ENCODE measurements at places on chromosomes 1 and 21.
A peak's percentile ranks its signal among the peaks of the same experiment; 100 is the strongest.

DNA sequence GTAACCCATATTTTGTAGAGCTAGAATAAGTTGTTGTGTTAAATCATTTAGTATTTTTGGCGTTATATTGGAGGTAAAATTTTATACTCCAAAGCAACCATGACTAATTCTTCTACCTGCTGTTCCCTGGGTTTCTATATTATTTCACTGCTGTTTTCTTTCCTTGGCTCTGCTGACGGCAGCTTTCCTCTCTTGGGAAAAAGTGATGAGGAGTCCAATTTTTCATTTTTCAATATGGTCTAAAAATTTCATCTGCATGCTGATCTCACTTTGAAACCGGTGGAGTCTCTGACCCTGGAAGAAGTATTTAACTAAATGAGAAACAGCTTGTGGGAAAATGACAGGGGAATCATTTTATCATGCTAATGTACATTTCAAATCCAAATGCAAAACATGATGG is 110.2 kb downstream of the IFI44 start:
- DNase-seq, result no peak

DNA sequence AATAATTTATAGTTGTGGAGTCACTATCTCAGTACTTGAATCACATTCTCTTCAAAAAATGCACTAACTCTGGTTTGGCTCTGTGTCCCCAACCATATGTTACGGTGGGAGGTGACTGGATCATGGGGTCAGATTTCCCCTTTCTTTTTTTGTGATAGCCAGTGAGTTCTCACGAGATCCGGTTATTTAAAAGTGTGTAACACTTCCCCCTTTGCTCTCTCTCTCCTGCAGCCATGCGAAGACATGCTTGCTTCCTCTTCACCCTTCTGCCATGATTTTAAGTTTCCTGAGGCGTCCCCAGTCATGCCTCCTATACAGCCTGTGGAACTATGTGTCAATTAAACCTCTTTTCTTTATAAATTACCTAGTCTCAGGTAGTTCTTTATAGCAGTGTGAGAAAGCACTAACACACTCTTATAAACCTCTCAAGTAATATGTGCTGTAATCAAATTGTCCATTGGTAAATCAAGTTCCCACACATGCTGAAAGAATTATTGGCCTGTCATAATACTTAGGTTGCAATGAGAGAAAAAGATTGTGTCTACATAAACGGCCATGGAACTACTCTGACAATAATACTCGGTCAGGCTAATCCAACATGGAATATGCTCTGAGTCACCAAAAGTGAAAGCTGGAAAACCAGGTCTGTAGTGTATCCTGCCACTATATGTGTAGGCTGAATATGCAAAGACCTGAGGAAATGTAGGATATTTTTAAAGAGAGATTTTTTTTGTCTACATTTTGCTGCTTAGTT is 107.5 kb downstream of the SLC44A5 start:
- DNase-seq, result no peak

GRCh38 chr21:8992731-8993174 is 1528.6 kb upstream of the TPTE start:
- peak; percentile 31 for DNase-seq

GRCh38 chr1:30908696-30909364 is at the start of gene SDC3:
Gene SDC3 (minus strand): TSS chr1:30908758. CDS start chr1:30908586, 172 bp downstream.
- peak; percentile 48 for DNase-seq

DNA sequence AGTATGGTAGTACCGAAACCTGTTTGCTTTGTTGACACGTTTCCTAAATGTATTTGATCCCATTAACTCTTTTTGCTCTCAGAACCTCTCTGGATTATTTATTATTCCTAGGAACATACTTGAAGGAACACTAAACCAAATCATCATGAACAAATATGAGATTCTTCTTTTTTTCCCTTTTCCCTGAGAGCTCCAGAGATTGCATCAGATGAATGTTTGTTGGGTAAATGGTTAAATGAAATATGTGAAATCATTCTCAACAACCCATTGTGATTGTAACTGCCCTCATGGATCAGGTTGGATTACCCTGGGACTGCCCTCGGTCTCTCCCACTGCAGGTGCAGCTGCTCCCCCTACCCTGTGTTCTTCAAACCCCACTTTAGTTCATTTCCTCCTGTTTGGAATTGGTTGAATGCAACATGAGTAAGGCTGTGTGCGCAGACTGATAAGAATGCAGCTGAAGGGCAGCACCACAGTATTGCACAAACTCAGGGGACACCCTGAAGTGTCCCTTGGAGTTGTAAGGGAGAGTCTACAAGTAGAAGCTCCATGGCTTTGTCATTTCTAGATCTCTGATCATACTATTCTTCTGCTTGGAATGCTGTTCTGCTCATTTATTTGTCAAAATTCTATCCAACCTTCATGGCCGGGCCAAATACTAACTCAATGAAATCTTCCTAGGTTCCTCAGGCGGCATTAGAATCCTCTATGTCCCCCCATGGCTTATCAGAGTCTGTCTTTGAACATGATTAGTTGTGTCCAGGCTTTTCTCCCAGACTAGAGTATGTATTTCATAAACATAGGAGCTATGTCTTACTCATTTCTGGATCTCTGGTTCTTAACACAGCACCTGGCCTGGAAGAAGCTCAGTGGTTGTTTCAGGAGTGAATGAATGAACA is 47.1 kb upstream of the NEK2 start:
- no peak for DNase-seq

GRCh38 chr1:160227034-160227433 is 21.9 kb downstream of the PEA15 start:
- no peak for DNase-seq

DNA sequence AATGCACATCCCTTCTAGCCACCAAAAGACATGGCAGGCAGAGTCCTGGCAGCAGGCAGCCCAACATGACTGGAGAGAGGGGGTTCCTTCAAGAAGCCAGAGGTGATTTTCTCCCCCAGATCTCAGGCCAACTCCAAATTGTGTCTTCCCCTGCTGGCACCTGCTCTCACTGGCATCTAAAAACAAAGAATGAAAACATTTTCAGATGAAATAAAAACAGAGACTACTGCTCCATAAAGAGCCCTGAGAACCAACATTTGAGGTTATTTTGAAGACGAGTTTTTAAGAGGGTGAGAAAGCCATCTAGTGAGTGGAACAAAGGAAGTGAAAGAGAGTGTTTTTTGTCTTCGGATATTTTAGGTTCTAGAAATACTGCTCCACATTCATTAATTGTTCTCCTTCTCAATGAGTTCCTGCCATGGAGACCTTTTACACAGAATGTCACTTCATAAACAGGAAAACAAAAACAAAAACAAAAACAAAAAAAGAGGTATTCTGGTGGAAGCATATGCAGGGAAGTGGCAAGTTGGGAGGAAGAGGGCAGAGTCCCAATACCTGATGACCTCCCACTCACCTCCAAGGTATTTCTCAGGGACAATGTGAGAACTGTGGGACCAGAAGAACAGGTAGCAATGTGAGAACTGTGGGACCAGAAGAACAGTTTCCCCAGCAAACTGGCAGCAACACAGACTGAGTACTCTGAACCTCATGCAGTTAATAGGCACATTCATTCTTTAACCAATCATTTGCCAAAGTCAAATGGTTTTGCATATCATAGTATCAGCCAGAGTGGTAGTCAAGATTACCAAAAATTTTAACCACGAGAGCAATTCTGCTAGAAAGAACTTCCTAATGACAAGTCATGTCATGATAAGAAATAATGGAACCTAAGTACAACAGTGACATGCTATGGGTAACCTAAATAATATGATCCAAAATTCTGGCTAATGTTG is 50.0 kb downstream of the KIAA0319L start:
- DNase-seq, result no peak

- DNase-seq, result no peak
Measured at GRCh38 chr1:220991506-220991905, 112.3 kb downstream of the HLX start.

DNA sequence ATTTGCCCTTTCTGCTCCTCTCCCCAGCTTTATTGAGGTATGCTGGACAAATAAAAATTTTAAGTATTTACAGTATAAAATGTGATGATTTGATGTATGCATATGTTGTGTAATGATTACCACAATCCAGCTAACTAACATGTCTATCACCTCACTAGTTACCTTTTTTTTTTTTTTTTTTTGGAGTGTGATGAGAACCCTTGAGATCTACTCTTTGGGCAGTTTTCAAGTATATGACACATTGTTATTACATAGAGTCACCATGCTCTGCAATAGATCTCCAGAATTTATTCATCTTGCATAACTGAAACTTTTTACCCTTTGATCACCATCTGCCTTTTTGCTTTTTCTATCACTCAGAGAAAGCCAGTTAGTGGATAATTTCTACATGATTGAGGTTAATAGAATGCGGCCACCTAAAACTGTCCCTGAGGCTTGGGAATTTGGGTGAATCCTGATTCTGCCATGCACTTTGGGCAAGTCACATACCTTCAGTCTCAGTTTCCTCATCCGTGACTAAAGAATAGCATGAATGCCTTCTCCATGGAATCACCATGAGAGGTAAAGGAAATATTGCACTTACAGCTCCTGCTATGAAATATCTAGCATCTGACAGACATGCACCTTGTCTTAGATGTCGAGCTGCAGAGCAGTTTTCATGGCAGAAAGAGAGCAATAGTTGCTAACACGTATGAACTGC is 295.2 kb downstream of the DISC1 start:
- no peak for DNase-seq

- no peak for DNase-seq
Measured at GRCh38 chr1:184558691-184559090, 171.9 kb downstream of the C1orf21 start.

GRCh38 chr1:228059634-228060457 is 22.7 kb upstream of the ARF1 start:
- DNase-seq, result peak; percentile 36

GRCh38 chr1:169741666-169742394 is 8.0 kb upstream of the SELE start:
- DNase-seq, result peak; percentile 57

DNA sequence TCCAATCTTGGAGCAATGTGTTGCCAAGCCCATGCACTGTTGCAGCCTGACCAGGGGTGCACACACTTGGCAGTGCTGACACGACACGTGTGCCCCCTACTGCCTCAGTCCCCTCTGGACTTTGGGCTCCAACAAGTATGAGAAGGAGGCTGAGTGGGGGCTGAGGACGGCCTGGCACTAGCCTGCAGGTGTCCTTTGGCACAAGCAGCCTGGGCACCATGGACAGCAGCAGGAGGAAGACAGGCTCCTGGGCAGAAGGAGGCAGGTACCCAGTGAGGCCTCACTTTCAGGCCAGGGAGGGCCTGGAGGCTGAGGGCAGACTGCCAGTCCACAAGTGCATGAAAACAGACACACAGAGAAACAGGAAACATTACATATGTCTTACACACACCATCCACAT is 1702.9 kb upstream of the B3GALT2 start:
- DNase-seq, result no peak

- peak; percentile 67 for DNase-seq
Measured at GRCh38 chr1:245575710-245576109, 420.9 kb downstream of the KIF26B start.

GRCh38 chr1:207925210-207925609 is 14.3 kb upstream of the CD34 start:
- peak; percentile 58 for DNase-seq

- no peak for DNase-seq
Measured at GRCh38 chr1:214370615-214371014, 89.7 kb downstream of the SMYD2 start.

DNA sequence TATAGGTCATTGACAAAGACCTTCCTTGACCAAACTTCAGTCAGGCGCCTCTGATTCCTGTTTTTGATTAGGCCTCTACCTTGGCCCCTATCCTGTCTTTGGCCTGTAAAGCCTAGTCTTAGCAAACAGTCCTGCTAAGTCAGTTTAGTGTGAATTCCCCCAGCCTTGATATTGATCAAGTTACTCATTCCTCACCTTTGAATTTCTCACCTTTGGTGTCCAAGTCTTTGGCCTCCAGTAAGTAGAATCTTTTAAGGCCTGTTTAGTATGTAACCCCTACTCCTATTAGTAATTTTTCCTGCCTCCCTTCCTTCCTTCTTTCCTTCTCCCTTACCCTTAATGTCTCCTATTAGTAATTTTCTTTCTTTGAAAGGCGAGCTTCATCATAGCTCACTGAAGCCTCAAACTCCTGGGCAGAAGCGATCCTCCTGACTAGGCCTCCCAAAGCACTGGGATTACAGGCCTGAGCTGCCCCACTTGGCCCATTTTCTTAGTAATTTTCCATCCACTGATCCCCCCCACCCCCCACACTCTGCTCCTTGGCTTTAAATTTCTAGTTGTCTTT is 13.0 kb upstream of the ZNF692 start:
- DNase-seq, result no peak

- no peak for DNase-seq
Measured at GRCh38 chr1:4055294-4055967, 155.4 kb upstream of the C1orf174 start.

DNA sequence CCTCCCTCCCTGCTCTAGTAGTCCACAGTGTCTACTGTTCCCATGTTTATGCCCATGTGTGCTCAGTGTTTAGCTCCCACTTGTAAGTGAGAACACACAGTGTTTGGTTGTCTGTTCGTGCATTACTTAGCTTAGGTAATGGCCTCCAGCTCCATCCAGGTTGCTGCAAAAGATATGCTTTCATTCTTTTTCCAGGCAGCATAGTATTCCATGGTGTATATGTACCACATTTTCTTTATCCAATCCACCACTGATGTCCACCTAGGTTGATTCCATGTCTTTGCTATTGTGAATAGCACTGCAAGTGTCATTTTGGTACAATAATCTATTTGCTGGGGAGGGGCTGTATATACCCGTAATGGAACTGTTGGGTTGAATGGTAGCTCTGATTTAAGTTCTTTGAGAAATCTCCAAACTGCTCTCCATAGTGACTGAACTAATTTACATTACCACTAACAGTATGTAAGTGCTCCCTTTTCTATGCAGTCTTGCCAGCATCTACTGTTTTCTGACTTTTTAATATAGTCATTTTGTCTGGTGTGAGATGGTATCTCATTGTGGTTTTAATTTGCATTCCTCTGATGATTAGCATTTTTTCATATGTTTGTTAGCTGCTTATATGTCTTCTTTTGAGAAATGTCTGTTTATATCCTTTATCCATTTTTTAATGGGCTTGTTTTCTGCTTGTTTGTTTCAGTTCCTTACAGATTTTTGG is 191.9 kb upstream of the DMRTA2 start:
- no peak for DNase-seq

DNA sequence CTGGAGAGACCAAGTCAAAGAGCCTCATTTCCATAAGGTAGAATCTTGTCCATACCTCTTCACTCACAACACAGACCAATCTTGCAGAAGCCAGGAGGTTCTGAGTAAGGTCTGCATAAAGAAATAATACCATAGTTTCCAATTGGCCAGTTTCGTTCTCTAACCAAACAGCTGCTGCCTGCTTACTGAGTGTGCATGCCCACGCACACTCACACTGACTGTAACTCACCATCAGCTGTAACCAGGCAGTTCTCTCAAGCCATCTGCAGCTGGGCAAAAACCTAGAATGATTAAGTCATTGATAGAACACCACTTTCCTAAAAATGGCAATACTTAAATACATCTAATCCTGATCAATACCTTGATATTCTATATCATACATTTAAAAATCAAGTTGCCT is 106.6 kb upstream of the VAV3 start:
- DNase-seq, result no peak

DNA sequence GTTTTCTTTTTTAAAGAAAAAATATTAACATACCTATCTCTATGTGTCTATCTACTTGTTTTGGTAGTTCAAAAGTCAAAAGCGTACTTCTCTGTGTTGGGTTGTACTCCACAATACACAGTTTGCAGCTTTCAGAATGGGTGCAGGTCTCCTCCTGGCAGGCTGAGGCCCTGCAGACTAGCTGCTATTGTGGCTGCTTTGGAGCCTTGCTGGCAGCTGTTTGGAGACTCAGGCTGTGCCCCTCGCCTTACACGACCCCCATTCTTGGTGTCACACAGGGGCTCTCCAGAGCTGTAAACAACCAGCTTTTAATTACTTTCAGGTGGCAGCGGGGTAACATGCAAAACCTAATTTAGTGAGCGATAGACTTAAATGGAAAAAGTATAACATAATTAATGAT is 160.4 kb downstream of the DSCAM start:
- DNase-seq, result no peak
